ENCODE measurements at places on chromosomes 2 and 18.

- DNase-seq = no peak
These were observed 13.2 kb upstream of the ATP6V1B1 start for GRCh38 chr2:70922235-70923234.

DNA sequence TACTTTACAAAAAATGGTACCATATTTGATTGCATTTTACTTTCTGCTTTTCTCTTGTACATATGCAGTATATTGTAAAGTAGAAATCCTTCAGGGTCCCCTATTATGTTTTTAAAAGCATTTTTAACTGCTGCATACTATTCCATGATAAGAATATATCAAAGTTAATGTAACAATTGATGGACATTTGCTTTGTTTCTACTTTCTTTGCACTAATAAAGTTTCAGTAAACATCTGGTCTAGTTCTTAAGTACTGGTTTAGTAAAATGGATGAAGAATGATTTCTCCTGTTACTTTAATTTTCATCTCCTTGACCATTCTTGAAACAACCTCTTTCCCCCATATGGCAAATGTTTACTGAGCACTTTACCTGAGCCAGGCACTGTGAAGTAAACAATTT lies 1.7 kb downstream of the MRPS9 start:
- no peak for DNase-seq

GRCh38 chr2:46179037-46179621 lies 118.1 kb upstream of the EPAS1 start:
- DNase-seq = peak; percentile 99

DNA sequence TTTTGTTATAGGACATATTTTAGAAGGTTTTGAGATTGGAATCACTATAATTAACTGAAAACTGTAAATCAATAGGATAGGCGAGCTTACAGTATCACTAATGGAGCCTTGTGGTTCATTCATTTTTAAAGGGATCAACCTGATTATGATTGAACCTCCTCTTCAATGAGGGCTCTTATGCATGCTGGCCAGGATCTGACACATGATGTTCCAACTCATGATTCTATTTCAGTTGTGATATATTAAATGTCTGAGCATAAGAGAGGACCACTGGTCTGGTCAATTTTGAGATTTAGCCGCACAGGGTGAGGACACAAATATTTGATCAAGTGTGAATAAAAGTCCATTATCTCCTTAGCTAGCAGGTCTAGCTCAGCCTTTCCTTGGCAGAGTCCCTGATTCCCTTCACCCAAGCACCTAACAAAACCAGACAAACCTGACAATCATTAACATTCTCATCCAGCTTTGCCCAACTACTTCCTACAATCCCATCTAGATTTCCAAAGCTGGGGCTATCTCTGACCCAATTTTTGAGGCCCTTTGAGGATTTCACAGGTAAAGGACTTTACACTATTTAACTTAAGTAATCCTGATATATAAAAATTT lies 6.9 kb upstream of the MAP4K4 start:
- DNase-seq = no peak

GRCh38 chr18:9834551-9834950 lies 51.2 kb upstream of the TXNDC2 start:
- no peak for DNase-seq

DNA sequence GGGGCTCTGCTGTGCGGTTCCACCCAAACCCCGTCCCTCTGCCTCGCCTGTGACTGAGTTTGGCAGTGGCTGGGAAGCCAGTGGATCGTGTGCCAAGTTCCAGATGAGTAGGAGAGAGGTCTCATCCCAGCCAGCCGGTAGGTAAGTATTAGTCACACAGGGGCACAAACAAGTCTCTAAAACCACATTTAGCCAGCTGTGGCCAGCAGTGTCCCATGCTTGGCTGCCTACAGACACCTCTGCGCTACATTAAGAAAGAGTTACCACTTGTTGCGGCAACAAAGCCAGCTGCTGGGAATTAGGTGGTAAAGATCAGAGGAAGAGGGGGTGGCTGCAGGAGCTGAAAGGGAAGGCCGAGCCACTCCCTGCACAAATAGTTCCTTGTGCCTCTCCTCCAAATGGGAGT lies 81.2 kb downstream of the GATA6 start:
- DNase-seq = peak; percentile 62

GRCh38 chr2:195779491-195779890 lies 122.5 kb downstream of the SLC39A10 start:
- DNase-seq = peak; percentile 12
